Activated CD8-positive, alpha-beta T cell treated with anti-CD3 and anti-CD28 coated beads, Interleukin-2, amount 10 ng/mL, durations not matched to agents 7 days and 5 days (primary cell): ENCODE measurements at places on chromosomes 1 and 21. TPM values are rescaled to one million over a fixed set of nuclear protein-coding genes. Genes with fewer than 3 reads are reported as not detected.
A peak's percentile ranks its signal among the peaks of the same experiment; 100 is the strongest.

DNA sequence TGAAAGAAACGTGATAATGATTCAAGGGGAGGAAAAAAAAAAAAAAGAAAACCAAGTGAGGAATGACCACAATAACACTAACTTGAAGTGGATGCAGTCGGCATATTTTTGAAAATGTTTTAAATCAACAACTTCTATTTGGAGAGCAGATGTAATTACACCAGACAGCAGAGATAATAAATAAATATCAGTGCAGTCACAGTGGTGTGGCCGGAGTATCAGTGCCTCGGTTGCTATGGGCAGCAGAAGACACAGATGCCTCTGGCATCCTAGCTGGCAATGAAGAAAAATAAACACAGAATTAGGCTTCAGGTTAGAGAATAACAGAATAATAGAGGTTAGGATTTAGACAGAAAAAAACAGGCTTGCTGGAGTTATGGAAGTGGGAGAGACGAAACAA is 888.3 kb downstream of the LTN1 start:
- no peak for DNase-seq

- DNase-seq: no peak
Measured at GRCh38 chr1:190436615-190437014, 41.0 kb downstream of the BRINP3 start.

- no peak for DNase-seq
Measured at GRCh38 chr1:42927274-42927841, 31.3 kb downstream of the SLC2A1 start.

DNA sequence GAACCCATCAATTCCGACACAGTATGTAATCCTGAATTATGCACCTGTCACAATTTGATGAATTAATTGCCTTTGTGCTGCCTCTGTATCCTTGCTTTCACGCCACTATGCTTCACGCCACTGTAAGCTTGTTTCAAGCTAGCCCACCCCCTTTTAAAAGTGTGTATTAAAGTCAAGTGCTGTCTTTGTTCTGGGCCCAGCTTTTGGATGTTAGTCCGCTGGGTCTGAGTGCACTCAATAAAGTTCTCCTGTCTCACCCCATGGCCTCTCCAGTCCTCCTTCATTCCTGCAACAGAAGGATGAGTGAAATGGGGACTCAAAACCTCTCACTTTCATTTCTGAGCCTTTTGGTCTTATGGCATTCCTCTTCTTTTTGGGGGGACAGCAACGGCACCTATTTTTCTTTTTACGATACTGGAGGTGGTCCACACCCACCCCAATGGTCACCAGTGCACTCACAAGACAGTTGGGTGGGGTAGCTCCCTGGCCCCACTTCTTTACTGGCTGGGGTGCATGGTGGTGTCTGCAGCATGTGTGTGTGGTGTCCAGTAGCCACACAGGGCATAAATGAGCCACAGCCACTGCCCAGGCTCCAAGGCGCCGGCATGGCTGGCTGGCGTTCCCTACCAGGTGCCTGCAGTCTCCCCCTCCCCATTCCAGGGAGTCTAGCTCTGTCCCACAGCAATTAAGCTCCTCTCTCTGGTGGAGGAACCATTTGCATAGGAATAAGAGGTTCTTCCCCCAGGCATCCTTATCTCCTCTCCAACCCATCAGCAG is 1.8 kb downstream of the THEM4 start:
- DNase-seq: peak; percentile 37

Gene CAPN9
- not detected for total RNA-seq

DNA sequence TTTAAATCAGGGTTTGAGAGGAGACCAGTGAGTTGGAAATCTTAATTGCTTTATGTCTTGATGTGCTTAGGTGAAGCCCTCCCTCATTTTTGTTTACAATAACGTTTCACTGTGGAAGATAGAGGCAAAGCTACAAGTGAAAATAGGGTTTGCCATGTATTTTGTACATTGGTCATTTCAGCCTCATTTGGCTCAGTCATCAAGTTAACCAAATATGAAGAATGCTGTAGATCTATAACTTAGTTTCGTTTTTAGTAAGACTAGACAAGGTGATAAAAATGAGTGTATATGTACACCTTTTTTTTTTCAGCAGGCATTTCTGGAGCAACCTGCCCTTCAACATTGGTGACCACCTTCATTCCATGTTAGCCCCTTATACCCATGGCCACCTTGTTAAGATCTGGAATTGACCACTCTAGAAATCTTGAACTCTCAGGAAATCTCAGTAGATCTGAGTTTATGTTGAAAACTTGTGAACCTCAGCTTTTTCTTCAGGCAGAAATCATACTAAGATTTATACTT is 2.9 kb downstream of the NFYC start:
- DNase-seq: no peak

Gene PPIE
- total RNA-seq: 60.9 TPM

- DNase-seq: no peak
Measured at GRCh38 chr1:46087891-46088290, 44.5 kb downstream of the PIK3R3 start.

GRCh38 chr1:62544570-62544969 is 52.8 kb upstream of the ANGPTL3 start:
- DNase-seq: no peak

Gene ABCG1
- total RNA-seq: 6.7 TPM

GRCh38 chr1:41608211-41608610 is 123.7 kb upstream of the EDN2 start:
- DNase-seq: no peak

DNA sequence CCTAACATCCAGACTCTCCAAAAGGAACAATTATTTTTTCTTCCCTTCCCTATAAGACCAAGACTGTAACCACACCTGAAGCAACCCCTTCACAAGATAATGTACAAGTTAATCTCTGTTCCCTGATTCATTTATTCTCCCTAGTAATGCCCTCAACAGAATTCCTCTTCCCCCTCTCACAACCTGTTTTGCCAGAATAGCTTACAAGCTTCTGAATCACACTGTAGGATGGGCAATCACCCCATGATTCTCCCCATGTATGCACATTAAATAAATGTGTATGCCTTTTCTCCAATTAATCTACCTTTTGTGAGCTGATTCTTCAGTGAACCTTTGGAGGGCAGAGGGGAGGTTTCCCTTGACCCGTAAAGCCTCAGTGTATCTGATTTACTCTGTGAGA is 20.9 kb upstream of the RNF11 start:
- no peak for DNase-seq

DNA sequence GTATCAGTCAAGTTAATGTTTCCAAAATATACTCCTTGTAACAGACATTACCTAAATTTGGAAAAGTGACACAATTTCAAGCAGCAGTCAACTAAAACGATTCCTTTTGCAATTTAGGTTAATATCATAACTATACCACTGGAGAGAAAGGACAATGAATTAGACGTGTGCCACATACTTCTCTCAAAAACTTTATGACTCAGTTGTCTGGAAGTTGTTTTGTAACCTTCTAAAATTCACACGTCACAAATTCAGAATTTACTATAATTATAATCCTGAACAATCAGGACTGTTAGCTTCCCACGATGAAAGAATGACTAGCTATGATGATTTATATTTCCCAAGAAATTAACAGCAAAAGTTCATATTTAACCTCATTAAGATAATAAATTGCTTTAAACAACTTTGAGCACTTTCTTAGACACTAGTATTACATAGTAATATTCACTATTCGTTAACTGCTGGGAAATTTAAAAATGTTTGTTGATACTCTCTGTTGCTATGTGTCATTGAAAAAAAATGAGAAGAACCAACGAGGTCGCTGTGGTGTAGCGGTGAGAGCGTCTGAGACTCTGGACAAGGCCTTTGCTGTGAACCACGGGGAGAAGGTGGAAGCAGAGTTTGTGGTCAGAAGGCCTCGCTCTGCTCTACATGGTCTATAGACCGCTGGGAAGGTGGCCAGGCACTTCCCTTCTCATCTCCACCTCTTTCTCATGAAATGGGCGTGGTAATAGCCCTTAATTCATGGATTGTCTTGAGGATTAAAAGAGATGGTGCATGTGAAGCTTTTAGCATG is 27.9 kb upstream of the BATF3 start:
- no peak for DNase-seq

DNA sequence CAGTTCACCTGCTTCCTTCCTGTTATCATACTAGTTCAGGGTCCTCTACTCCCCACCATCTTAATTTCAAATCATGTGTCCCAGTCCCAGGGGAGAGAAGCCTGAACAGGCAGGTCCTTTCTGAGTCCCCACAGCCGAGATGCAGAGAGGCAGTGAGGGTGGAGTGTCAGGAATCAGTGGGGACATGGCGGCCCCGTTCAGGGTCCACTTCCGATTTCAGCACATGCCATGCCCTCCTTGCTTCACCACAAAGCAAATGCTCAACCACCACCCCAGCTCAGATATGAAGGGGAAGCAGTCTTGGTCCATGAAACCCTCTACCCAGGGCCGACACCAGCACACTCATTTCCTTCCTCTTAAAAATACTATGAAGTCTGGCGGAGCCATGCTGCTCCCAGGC is 5.2 kb upstream of the SEMA4A start:
- DNase-seq: peak; percentile 35

GRCh38 chr1:165635823-165636222 is 4.8 kb downstream of the MGST3 start:
- no peak for DNase-seq

DNA sequence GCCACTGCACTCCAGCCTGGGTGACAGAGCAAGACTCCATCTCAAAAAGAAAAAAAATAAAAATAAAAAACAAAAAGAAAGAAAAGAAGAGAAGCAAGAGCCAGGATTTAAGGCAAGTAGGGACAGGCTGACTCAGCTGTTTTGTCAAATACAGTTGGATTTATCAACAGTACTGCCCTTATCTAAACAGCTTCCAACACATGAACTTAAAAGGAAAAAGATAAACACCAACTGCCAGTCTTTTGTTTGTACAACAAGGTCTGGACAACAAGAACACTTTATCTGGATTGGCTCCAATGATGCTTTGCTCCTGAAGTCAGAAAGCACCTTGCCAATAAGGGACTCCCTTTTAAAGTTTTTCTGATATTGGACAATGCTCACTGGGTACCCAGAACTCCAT is 886.0 kb downstream of the ADGRL2 start:
- DNase-seq: no peak

- no peak for DNase-seq
Measured at GRCh38 chr1:215599418-215600074, 32.4 kb downstream of the KCTD3 start.

DNA sequence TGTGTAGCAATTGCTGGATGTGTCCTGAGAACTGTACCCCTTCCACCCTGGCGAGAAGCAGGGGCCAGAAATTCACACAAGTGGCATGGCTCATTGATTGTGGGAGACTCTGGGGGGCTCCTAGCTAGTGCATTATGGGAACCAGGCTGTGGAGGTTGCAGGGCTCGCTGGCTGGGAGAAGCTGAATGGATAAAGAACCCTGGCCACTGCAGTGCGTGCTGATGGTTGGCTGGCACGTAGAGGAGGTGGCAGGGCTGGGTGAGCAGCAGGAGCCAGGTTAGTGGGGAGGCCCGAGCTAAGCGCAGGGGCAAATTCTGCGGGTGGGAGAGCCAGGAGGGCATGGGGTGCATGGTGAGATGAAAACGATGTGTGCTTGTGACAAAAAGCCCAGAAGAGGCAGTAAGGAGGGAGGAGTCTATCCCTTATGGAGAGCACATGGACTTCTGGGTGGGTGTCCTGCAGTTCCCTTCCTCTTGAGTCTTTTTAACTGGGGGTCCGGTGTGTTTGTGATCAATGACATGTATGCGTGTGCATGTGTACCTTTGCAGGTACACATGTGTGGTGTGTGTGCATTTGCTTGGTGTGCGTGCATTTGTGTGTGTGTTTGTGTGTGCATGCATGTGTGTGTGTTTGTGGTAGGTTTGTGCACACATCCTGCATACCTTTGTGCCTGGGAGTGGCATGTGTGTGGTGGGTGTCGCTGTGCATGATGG is 3.6 kb downstream of the GUK1 start:
- no peak for DNase-seq

Gene WNT4
- not detected for total RNA-seq

Gene NFASC
- total RNA-seq: not detected

DNA sequence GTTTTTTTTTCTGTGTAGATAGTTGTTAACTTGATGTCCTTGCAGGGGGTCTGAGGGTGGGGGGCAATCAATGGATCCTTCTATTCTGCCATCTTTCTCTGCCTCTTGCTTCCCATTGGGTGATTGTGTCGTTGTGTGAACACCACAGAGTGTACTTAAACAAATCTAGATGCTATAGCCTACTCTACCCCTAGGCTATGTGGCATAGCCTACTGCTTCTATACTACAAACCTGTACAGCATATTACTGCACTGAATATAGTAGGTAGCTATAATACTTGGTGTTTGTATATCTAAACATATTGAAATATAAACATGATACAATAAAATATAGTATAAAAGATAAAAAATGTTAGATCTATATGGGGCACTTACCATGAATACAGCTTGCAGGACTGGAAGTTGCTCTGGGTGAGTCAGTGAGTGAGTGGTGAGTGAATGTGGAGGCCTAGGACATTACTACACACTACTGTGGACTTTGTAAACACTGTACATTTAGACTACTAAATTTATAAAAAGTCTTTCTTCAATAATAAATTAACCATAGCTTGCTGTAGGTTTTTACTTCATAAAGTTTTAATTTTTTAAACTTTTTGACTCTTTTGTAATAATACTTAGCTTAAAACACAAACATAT is 105.4 kb downstream of the CENPF start:
- no peak for DNase-seq

Gene C21orf58
- total RNA-seq: 65.4 TPM

Gene UHMK1
- total RNA-seq: 57.0 TPM

Gene OR14K1
- not detected for total RNA-seq

Gene SPRR5
- total RNA-seq: not detected

Gene IFI44
- 158 TPM for total RNA-seq

DNA sequence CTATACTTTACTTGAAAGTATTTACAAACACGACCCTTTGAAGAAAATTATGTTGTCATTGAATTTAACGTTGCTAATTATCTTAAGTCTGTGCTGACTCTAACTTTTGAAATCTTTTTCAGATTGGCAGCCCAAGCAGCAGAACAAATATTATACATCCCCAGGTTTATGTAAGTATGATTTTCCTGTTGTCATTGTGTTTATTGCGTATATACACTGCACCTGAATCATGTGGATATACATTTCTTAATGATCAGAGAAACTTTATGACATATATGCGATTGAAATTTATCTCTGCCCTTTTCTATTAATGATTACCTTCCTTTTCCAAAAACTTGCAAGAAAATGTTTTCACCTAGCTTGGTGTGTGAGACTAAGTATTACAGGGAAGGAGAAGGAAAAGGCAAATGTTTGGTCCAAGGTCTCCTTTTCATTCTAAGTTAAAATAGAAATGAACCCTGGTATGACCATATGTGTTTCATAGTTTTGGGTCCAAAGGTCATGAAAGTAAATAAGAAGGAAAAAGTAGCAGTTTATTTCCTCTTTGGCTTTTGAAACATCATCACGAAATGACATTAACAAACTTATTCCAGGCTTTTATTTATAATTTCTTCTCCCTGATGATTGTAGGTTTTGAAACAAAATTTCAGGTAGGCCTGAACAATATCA is 116.8 kb downstream of the VPS13D start:
- no peak for DNase-seq

- no peak for DNase-seq
Measured at GRCh38 chr1:18491168-18491567, 10.4 kb downstream of the KLHDC7A start.

GRCh38 chr1:62612770-62613169 is 15.4 kb downstream of the ANGPTL3 start:
- no peak for DNase-seq

Gene COL6A1
- total RNA-seq: 0.26 TPM

Gene TTC22
- 6.5 TPM for total RNA-seq

Gene OPRD1
- total RNA-seq: not detected

- DNase-seq: no peak
Measured at GRCh38 chr1:109649491-109649914, 6.4 kb upstream of the GSTM4 start.

- DNase-seq: no peak
Measured at GRCh38 chr1:166080277-166080966, 86.4 kb downstream of the FAM78B start.

Gene ZNF593OS
- total RNA-seq: not detected

Gene LCE3E
- not detected for total RNA-seq
